ENCODE measurements at places on chromosomes 1 and 21.

- no peak for DNase-seq
These were observed 319.1 kb downstream of the CAMTA1 start for GRCh38 chr1:7104339-7104738.

DNA sequence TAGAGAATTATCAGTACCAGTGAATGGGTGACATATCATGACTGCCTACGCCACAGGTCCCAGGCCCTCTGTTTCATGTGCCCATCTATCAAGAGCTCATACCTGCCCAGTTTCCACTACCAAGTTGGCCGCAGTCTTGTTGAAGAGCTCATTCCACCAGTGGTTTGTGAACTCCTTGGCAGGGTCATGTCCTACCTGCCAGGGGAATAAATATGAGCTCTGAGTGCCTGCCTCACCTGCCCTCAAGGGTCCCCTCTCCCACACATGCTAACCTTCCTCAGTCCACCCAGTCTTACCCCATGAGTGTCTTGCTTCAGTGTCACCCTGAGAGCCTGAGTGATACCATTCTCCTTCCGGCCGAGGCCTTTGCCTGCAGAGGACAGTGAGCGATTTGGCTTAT lies 3.2 kb downstream of the GPATCH4 start:
- DNase-seq = no peak

DNA sequence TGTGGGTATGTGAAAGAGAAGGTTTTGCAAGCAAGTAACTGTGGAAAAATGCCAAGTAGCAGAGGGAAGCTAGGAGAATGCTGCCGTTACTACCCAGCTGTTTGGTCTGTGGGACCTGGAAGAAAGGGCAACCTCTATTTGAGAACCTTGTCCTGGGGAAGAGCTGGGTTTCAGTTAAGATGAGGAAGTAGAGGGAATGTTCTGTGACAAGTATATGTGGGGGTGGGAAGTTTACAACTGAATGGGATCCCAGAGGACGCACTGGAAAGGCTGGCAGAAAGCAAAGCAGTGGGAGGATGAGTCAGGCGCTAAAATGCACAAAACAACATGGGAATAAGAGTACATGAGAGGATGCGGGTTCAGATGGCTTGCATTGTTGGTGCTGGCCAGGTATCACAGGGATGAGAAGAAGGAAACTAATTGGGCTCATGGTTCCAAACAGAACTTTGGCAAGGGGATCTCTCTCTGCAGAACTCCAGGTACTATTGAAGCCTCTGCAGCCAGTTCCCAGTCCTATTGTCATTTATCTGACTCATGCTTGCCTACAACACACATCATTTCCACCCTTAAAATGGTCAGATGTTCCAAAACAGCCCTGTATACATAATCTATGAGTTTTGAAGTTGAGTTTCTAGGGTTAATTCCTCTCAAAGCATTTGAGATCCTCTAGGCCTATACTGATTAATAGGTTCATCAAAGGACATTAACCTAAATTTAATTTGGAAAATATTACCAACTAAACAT lies 88.5 kb upstream of the VAV3 start:
- peak; percentile 65 for DNase-seq

DNA sequence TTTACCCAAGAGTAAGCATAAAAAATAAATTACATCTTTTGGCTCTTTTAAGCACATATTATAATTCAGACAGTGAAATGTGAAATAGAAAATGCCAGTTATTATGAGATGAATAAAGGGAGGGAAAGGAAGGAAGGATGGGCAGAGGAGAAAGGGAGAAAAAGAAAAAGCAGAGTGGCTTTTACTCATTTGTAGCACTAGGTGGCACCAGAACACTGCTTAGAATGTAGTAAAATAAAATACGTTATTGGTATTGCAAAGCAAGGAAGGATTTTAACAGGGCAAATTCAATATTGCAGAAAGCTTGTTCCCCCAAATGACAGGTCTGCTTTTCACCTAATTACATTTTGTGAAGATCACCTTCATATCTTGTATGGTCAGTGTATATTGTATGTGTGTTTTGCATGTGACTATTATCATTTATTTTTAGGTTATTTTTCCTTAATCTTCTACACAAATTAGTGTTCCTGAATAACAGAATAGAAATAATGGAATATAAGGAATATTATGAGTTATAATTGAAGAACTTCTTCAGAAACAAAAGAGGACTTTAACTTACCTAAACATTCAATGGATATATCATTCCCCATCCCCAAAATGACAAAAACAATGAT lies 9.1 kb upstream of the PCNX2 start:
- peak; percentile 58 for DNase-seq

- DNase-seq = no peak
These were observed 399.9 kb downstream of the HHAT start for GRCh38 chr1:210728437-210729149.

DNA sequence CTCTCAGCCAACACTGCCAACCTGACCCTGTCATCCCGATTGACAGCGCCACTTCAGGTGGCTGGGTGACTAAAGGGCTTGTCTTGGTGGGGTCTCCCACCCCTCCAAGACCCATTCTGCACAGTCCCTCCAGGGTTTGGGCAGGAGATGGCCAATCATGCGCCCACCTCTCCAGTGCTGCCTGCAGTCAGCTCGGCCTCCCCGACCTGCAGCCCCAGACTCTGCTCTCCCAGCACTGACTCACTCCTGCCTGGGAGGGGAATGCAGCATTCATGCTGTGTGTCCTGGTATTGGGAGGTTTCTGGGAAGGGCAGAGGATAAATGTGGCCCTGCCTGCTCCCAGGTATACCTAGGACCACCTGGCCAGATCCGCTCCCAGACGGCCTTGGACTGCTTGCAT lies 9.7 kb downstream of the TMEM81 start:
- DNase-seq = peak; percentile 7

- DNase-seq = peak; percentile 97
These were observed 22.2 kb upstream of the SPATA6 start for GRCh38 chr1:48493970-48494769.

GRCh38 chr1:18157968-18158367 lies 50.4 kb downstream of the IGSF21 start:
- no peak for DNase-seq

DNA sequence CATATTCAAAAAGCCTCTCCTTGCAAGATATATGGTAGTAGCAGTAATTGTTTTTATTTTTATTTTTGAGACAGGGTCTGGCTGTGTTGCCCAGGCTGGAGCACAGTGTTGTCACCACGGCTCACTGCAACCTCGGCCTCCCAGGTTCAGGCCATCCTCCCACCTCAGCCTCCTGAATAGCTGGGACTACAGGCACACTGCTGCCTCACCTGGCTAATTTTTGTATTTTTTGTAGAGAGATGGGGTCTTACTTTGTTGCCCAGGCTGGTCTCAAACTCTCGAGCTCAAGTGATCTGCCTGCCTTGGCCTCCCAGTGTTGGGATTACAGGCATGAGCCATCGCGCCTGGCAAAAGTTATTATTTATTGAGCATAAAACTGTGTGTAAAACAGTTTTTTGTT lies 38.4 kb downstream of the SLC66A1 start:
- no peak for DNase-seq

GRCh38 chr21:41686664-41687063 lies 80.2 kb downstream of the RIPK4 start:
- no peak for DNase-seq

DNA sequence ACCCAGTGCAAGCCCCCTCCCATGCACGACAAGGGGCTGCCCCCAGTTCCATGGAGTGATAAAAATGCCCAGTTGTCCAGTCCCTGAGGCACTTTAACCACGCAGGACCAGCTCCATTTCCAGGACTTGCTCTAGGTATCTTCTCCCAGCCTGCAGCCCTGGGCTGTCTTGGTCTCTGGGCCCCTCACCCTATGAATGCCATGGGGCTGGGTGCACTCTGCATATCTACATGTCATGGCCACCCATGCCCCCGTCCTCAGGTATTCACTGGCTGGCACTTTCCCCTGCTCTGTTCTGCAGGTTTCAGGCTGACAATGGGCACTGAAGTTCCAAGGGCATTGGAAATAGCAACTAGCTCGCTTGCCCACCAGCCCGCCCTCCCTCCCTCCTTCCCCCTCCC lies 19.6 kb upstream of the C1orf174 start:
- no peak for DNase-seq

- DNase-seq = no peak
These were observed 344.9 kb downstream of the PTPRU start for GRCh38 chr1:29581256-29581655.

- no peak for DNase-seq
These were observed 2.0 kb upstream of the GJC2 start for GRCh38 chr1:228147768-228148167.

All from choroid plexus epithelial cell (primary cell).